ENCODE measurements at places on chromosomes 6 and 20. TPM values are rescaled to one million over a fixed set of nuclear protein-coding genes. Genes with fewer than 3 reads are reported as not detected.

DNA sequence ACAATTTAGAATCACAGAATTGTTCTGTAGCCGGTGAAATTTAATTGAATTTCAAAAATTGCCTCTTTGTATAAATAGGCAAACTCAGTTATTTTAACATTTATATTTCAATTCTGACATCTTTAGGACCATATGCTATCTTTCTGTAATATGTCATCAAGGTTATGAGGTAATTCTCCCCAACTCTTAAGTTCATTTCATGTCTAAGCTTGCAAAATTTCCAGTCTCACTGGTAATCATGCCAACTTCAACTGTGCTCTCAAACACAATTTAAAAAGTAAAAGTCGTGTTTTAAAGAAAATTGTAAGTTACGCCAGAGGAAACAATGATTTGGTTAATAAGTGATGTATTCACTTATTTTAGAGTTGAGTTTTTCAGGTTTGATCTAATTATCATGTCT is 1.4 kb downstream of the NCOA7 start:
- no peaks in the 10 kb centered on the region for H3K27me3 ChIP-seq
- H3K27ac ChIP-seq = no peak overlapping the region
- DNase-seq = no peak
- H3K36me3 ChIP-seq = peaks cover 10% of the 10 kb centered on the region

DNA sequence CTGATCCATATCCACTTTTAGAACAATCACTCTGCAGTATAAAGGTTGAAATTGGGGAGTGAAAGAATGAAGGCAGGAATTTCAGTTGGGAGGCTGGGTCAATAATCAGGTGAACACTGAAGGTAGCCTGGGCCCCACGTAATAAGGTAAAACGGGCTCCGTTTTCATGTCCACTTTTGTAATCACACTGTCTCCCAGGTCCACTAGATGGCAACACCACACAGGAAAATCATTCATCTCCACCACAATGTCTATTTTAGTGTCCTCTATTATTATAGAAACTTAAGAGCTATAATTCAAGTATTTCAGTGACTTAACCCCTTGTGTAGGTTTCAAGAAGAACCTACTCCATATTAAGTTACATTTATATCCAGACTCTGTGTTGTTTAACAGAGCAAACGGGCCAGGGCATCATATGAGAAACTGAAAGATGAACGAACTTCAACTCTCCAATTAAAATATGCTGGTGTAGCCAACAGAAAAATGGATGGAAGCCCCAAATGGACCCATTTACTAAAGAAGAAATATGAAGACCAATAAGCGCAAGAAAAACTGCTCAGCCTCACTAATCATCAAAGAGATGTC is 45.9 kb upstream of the MC3R start:
- no peak overlapping the region for H3K27ac ChIP-seq
- DNase-seq = peak; percentile 7
- H3K27me3 ChIP-seq = 0 out of 2 replicates have a peak, but pooled peaks cover 6% of the 10 kb centered on the region
- H3K4me3 ChIP-seq = no peak overlapping the region
- no peaks in the 10 kb centered on the region for H3K4me1 ChIP-seq

- H3K27me3 ChIP-seq = no peaks in the 10 kb centered on the region
- no peak for DNase-seq
- H3K4me3 ChIP-seq = no peak overlapping the region
- H3K4me1 ChIP-seq = no peaks in the 10 kb centered on the region
Measured at GRCh38 chr6:101000341-101000740, 119.2 kb upstream of the ASCC3 start.

GRCh38 chr6:5278047-5278446 is 16.7 kb downstream of the FARS2 start:
- H3K27ac ChIP-seq = no peak overlapping the region
- no peaks in the 10 kb centered on the region for H3K27me3 ChIP-seq
- H3K36me3 ChIP-seq = no peaks in the 10 kb centered on the region
- DNase-seq = no peak
- H3K4me3 ChIP-seq = no peak overlapping the region

DNA sequence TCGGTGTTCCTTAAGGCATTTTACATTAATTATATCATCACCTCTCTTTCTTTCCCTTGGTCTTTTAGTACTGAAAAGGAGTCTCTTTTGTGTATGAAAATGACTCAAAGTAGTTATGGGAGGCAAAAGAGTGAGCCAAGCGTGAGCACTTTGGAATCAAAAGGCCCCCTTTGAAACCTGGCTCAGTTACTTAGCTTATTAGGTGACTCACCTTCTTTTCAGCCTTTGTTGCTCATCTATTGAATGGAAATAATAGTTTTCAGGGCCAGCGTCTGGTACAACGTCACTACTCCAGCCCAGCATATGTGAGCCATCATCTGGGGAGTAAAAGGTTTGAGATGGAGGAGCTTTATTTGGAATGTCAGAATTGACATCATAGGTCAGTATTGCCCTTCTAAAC is 147.4 kb upstream of the SCGN start:
- peaks cover 17% of the 10 kb centered on the region for H3K4me1 ChIP-seq
- H3K4me3 ChIP-seq = no peak overlapping the region
- no peak for DNase-seq
- no peaks in the 10 kb centered on the region for H3K27me3 ChIP-seq

DNA sequence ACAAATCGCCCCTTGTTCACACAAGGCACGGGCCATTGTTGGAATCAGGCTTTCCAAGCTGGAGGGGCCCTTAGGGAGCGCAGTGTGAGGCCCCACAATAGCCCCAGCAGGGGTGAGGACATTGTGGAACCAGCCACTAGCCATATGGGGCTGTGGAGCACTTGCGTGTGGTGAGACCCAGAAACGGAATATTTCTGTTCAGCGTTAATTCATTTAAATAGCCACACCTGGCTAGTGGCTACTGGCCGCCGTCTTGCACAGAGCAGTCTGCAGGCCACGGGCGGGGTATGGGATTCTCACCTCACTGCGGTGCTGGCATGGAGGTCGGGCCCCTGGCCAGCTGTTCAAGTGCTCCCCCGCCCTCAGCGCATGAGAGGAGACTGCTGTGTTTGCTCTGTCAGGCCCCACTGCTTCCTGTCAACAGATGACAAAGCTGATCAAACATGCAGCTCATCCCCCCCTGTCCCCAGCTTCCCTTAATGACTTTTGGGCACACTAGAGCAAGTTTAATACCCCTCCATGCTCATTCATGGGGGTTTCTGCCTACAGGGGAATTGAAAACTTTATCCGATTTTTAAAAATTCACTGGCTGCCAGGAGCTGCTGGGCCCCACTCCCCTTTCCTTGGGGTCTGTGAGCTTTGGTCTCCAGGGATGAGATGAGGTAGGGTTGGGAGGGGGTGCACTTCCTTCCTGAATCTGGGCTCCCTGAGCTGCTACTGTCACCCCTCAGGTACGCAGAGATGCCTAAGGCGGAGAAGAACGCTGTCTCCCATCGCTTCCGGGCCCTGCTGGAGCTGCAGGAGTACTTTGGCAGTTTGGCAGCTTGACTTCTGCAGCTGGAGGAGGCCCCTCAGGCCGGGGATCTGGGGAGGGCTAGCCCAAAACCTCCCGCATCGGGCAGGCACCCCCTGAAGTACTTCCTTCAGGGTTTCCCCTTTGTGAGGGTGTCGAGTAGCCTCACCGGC is 13.6 kb downstream of the ITPA start:
- H3K4me3 ChIP-seq = no peak overlapping the region
- no peaks in the 10 kb centered on the region for H3K27me3 ChIP-seq
- H3K27ac ChIP-seq = no peak overlapping the region
- DNase-seq = no peak

DNA sequence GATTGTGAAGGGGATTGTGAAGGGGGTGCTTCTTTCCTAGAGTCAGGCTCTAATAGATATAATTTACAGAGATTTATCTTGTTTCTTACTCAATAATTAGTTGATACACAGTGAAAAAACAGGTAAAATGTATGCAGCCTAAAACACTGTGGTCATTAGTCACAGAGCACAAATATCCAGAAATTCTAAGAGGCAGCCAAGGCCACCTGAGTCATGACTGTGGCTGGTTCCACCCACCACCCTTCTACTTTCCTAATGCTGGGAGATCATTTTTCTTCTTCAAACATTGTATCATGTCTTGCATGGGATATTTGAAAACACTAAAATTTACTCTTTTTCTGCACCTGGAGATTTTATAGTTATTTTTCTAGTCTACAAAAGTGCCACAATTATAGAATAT is 181.6 kb downstream of the OTOR start:
- DNase-seq = no peak
- no peak overlapping the region for H3K4me3 ChIP-seq
- no peak overlapping the region for H3K27ac ChIP-seq
- H3K4me1 ChIP-seq = no peaks in the 10 kb centered on the region
- no peaks in the 10 kb centered on the region for H3K36me3 ChIP-seq

DNA sequence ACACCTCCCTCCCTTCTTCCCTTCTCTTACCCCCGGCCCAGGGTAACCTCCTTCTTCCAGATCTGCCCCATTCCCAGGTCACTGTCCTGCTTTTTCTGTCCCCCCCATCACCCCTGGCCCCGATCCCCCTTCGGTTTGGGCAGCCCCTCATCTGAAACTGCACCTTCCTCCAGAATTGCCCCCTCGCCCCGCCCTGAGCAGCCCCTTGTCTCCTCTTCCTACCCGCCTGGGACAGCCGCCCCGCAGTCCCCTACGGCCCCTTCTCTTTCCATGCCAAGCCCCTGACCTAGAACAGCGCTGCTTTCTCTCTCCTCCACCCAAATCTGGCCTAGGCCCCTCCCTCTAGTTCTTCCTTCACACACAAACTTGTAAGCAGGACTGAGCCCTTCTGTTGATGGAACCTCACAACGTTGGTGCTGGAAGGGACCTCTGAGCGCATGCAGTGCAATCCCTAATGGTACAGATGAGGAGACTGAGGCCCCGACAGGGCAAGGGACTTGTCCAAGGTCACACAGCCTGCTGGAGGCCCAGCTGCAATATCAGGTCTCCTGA is 630 bp downstream of the PPP2R5D start:
- H3K36me3 ChIP-seq = no peaks in the 10 kb centered on the region
- H3K27me3 ChIP-seq = no peaks in the 10 kb centered on the region
- no peak overlapping the region for H3K27ac ChIP-seq
- no peak for DNase-seq

GRCh38 chr20:57818418-57819181 is 108.8 kb upstream of the PMEPA1 start:
- H3K27ac ChIP-seq = no peak overlapping the region
- H3K36me3 ChIP-seq = no peaks in the 10 kb centered on the region
- no peaks in the 10 kb centered on the region for H3K27me3 ChIP-seq
- DNase-seq = no peak
- no peak overlapping the region for H3K4me3 ChIP-seq
- peaks cover 8% of the 10 kb centered on the region for H3K4me1 ChIP-seq

GRCh38 chr20:53159160-53159559 is 187.0 kb downstream of the TSHZ2 start:
- H3K4me1 ChIP-seq = no peaks in the 10 kb centered on the region
- H3K36me3 ChIP-seq = no peaks in the 10 kb centered on the region
- no peaks in the 10 kb centered on the region for H3K27me3 ChIP-seq
- no peak overlapping the region for H3K27ac ChIP-seq
- no peak for DNase-seq

- H3K4me3 ChIP-seq = no peak overlapping the region
- no peak overlapping the region for H3K27ac ChIP-seq
- no peaks in the 10 kb centered on the region for H3K36me3 ChIP-seq
- DNase-seq = no peak
- H3K27me3 ChIP-seq = no peaks in the 10 kb centered on the region
Measured at GRCh38 chr6:118295336-118295735, 252.8 kb upstream of the PLN start.

EDN3 gene
- not detected for total RNA-seq

EPPIN gene
- total RNA-seq = not detected

Data from PC-9 (cell line).